Stimulated activated CD4-positive, alpha-beta T cell treated with anti-CD3 and anti-CD28 coated beads, TNF-alpha, amount 100 ng/mL, for 24 hours (primary cell): ENCODE measurements at places on chromosomes 2 and 18.

GRCh38 chr2:177165721-177166711, 46.6 kb upstream of the HNRNPA3 start:
- DNase-seq: no peak

DNA sequence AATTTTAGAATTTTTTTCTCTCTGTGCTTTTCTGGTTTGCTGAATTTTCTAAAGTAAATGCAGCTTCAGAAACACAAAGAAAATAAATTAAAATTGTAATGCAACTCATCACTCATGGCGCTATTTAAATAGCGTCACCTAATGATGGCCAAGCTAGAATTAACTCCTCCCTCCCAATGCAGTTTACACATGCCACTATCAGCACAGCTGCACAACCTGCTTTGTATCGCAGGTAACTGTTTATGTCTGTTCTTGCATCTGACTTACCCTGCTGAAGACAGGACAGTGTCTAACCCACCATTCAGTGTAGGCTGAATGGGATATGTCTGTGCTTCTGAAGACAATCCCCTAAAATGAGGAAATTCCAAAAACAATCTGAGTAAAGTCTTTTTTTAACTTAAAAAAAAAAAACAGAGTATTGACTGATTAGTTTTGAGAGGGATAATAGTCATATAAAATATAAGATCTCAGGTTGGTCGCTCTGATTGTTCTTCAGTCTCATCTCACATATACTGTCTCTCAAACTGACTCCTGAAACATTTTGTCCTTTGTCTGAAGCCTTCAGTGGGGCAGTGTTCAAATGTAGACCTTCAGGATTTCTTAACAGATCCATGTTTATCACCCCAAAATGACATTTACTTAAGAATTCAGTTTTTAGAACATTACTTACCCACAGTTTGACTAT, 271.4 kb downstream of the ZEB2 start:
- DNase-seq: no peak

GRCh38 chr2:193462411-193462810, 1267.7 kb upstream of the TMEFF2 start:
- no peak for DNase-seq

GRCh38 chr2:114922076-114922475, 479.6 kb downstream of the DPP10 start:
- no peak for DNase-seq

- DNase-seq: no peak
These were observed 49.8 kb downstream of the PLEK start for GRCh38 chr2:68414876-68415275.

DNA sequence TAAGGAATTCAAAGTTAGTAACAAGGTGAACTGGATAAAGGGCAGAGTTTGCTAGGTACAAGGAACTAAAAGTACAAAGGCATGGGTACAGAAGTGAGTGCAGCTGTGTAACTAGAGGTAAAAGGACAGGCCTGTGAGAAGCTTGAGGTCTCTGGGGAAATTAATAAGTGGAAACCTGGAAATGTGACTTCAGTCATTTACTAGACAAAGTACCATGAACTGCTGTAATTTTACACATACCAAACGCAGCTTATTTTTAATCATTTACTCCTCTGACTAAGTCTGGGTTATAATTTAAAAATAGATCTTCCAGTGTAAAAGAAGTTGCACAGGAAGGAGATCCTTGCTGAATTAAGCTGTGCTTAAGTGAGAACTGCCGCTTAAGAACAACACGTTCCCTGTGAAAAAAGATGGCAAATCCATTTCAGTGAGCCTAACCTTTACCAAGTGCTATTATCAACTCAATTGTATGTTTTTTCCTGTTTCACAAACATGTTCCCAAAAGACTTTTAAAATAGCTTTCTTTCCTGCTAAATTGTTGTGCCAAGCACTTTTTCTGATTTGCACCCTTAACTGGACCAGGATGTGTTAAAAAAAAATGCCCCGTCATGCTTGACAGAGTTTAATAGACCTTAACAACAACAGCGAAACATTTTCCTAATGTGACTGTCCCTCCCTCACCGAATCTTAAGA, 44.3 kb downstream of the CALCRL start:
- no peak for DNase-seq

DNA sequence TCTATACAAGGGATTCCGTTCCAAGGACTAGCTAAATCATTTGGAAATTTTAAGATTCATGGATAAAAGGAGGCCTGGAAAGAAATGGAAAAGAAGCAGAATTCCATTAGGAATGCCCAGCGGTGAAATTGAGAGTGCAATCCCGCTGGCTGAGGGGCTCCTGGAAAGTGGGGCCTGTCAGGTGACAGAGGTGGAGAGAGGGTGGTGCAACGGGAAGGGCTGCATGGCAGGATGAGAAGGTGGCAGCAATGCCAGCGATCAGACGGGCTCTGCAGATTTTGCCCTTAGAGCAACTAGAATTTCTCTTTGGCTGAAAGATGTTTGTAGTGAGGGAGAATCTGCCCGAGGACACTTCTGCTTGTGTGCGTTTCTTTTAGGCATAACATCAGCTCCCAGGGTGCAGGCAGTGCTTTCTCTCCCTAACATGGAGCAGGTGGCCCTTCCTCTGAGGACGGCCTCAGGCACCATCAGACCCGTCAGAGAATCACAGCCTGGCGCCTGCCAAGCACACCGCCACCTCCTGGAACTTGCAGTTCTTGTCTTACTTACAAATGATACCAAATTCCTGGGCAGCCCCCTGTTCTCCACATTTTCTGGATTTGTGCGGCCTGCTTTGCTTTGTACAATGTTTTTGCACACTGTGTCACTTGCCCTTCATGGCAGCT, 261.6 kb downstream of the NDUFA10 start:
- no peak for DNase-seq

DNA sequence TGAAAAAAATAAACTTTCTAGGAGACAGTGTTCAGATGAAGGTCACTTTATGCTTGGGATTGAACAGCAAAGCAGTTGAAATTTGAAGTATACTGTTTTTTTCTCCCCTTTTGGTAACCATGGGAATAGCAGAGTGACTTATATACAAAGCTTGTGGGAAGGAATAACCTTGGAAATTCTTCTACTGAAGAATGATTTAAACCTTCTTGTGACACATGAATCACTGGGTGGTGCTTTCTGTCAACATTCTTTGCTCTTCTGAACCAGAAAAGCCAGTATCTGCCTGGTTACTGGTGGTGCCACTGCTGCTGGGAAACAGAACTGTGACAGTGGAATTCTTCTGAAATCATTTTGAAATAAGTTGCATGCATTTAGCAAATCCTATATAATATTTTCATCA, 39.4 kb upstream of the RND3 start:
- DNase-seq: no peak

GRCh38 chr2:210435439-210435838, 41.1 kb downstream of the LANCL1 start:
- DNase-seq: no peak

- DNase-seq: no peak
These were observed 17.1 kb upstream of the ANKRD62 start for GRCh38 chr18:12076424-12077140.

DNA sequence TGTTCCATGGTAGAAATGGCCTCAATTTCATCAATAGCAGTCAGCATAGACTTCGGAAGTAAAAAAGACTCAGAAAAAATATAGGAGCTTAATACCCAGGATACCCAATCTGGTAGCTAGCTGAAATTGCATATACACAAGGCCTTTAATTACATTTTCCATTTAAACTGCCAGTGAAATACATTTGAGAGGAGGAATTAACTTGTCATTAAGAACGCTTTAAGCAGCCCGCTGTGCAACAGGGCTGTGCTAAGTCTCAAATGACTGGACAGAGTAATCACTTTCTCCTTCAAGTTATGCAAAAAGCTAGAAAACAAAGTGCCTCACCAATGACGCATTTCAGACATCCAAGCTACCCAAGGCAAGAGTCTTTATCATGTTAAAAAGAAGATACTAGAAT, 558.8 kb downstream of the MBD2 start:
- no peak for DNase-seq

- DNase-seq: no peak
These were observed 529.7 kb downstream of the SATB2 start for GRCh38 chr2:198928026-198928425.

GRCh38 chr2:66189553-66189952, 245.4 kb upstream of the MEIS1 start:
- no peak for DNase-seq

- DNase-seq: no peak
These were observed 494 bp downstream of the ANKZF1 start for GRCh38 chr2:219230059-219230540.

DNA sequence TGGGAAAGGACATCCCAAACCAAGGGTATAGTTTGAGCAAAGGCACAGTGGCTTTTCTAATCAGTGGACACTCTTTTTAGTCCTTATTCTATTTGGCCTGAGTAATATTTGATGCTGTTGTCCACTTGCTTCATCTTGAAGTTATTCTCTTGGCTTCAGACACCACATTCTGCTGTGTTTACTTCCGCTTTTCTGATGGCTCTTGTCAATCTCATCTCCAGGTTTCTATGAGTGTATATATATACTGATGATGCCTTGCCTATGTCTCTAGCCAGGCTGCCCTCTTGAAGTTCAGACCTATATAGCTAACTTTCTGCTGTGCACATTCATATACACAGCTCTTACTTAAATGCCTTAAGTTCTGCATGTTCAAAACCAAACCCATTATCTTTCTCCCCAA, 83.1 kb downstream of the EFEMP1 start:
- DNase-seq: no peak

DNA sequence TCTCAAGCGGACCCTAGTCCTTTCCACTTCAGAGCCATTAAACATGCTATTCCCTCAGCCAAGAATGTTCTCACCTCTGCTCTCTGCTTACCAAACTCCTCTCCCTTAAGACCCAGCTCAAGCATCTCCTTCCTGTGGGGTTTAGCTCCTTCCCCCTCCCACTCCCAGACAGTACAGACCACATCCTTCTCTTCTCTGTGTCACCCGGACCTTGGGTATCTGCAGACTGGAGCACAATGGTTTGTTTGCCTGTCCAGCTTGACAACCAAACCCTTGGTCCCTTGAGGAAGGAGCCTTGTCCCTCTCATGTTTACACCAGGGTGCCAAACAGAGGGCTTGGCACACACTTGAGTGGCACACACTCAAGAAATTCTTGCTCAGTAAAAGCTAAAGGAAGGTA, 4.1 kb upstream of the CD8A start:
- no peak for DNase-seq

- DNase-seq: no peak
These were observed 113.8 kb downstream of the GALNT1 start for GRCh38 chr18:35695384-35695783.

GRCh38 chr2:136243638-136244535, 125.9 kb upstream of the CXCR4 start:
- no peak for DNase-seq

- DNase-seq: no peak
These were observed 89.2 kb upstream of the CTDP1 start for GRCh38 chr18:79590191-79591031.

DNA sequence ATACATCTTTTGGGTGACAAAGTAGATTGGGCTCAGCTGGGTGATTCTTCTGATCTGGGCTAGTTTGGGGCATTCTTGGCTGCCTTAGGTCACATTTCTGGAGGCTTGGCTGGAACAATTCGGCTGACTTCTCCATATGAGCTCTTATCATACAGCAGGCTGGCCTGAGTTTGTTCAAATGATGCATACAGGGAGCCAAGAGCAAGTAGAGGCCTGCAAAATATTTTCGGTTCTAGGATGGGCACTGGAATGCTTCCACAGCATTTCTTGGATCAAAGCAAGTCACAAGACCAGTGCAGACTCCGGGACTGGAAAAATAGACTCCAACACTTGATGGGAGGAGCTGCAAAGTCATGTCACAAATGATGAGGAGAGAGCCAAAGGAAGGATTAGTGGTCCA, 98.4 kb downstream of the SCG2 start:
- no peak for DNase-seq

DNA sequence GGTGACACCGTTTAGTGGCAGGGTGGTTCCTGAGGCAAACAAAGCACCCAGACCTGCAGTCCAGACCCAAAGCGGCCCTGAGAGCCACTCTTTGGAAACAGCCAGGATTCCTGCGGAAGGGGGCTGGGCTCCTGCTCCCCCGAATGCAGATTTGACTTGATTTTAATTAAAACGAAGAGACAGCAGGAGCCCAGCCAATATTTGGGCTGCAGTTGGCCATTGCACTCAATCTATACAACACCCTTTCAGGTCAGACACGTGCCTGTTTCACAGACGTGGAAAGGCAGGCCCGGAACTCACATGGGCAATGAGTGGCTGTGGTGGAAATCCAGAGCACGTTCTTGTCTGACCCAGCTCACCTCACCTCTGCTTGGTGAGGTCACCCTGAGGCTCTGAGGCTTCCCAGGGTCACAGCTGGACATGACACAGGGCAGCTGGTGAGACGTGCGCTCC, 122.4 kb downstream of the NDUFA10 start:
- no peak for DNase-seq

- no peak for DNase-seq
These were observed 41.2 kb downstream of the CNGA3 start for GRCh38 chr2:98387478-98387877.

DNA sequence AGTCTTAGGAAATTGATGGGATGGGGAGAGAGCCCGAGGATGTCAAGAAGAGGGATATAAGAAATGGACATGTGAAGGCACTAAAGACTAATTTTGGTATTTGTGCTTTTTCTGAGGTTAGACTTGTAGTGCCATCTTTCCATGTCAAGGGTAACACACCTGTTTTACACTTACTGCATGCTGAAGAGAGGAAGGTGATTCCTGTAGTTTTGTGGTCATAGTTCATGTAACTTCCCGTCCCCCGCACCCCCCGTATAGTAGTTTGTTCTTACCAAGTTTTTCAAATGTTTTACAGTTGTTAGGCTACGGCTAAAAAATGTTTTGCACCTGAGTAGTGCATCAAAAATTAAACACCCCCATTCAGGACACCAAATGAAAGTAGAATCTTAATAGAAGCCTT, 73.8 kb downstream of the CLIP4 start:
- DNase-seq: no peak

DNA sequence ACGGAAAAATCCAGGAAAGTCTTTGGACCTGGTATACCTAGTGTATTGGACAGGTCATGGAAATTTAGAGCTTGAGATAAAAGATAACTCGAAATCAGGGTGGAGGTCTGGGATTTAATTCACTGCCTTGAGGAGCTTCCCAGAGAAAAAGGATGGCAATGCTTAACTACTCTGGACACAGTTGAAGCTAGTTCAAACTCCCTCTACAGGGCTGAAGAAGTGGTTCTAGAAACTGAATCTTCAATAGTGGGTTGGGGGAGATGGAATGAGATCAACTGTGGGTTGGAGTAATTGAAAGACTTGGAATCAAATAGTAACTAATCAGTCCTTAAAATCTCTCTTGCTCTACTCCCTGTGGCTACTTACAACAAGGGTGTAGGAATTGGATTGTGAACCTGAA, 600.1 kb downstream of the IRS1 start:
- DNase-seq: no peak

GRCh38 chr2:240235149-240235803, 94.8 kb upstream of the OTOS start:
- no peak for DNase-seq

GRCh38 chr2:176639016-176639343, 369.7 kb downstream of the MTX2 start:
- DNase-seq: no peak
